GM12891 (cell line): ENCODE measurements at places on chromosomes 12 and 14.

GRCh38 chr12:62692884-62693283 lies 226.3 kb downstream of the MON2 start:
- no peak for DNase-seq

DNA sequence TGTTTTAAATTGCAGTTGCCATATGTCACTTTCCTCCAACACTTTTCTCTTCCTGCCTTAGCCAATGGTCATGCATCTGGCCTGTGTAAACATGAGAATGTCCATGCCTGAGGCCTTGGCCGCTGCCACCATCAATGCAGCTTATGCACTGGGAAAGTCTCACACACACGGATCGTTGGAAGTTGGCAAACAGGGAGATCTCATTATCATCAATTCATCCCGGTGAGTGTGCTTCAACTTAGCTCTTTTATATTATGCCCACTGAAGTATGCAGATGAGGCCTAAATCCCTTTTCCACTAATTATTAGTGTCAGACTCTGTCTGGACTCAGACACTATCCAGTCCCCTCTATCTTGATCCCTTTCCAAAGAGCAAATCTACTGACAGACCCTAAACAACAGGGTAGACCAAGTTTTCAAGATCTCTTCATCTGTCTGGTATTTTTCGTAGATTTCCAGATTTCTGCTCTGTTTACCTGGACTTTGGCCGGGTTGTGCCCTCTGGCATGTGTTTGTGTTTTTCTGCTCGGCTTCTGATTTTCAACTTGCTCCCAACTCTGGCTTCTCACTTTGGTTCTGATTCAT lies 23.2 kb downstream of the AMDHD1 start:
- no peak for DNase-seq

DNA sequence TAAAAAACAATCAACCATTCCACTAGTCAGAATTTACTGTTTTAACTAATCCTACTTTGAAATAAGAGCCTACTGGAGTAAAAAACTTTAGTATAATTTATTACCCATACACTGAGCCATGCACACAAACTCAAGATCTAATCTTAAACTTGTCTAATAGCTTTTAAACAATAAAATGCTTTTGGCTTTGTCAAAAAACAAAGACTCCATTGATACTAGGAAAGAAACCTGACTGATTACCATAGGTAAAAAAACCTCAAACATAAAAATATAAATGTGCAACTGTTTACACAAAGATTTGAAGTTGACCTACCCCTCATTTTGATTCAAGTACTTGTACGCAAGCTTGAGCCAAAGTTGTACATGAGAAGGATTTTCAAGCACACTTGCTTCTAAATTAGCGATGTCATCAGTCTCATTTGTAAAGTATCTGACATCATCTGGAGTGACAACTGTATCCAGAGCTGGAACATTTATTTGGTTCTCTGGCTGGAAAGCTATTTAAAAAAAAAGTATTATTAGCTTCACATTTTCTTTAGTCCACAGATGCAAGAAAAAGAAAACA lies 36.1 kb downstream of the ZFC3H1 start:
- no peak for DNase-seq

DNA sequence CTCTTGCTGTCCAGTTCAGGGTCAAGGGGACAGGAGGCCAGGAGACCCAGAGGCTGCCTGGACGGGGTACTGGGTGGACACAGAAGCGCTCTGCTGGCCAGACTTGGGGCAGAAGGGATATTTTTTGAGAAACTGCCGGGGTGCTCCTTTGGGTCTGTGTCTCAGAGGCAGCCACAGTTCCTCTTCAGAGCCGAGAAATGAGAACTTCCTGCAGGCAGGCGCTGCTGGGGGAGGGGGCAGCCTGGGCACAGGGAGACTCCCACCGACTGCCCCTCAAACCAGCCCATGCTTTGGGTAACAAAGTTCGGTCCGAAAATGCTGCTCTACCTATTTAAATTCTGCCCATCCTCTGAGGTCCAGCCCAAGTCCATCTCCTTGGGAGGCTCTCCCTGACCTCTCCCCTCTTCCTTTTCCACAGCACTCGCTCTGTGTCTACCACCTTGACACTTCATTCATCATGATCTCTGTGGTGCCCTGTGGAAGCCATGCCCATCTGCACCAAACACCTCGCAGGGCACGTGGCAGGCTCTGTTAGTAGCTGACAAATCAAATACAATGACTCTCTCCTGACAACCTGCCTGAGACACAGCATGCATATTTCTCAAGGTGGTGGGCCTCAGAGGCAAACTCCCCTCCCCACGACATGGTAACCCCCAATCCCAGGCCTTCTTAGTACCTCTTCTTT lies 16.4 kb downstream of the HDAC7 start:
- DNase-seq = no peak

GRCh38 chr14:23104591-23105347 lies at the start of gene CIROP:
Gene CIROP (minus strand): TSS chr14:23104989. CDS start chr14:23104920, 69 bp downstream.
- DNase-seq = no peak

GRCh38 chr12:47491516-47492305 lies 214.1 kb downstream of the RPAP3 start:
- DNase-seq = no peak

DNA sequence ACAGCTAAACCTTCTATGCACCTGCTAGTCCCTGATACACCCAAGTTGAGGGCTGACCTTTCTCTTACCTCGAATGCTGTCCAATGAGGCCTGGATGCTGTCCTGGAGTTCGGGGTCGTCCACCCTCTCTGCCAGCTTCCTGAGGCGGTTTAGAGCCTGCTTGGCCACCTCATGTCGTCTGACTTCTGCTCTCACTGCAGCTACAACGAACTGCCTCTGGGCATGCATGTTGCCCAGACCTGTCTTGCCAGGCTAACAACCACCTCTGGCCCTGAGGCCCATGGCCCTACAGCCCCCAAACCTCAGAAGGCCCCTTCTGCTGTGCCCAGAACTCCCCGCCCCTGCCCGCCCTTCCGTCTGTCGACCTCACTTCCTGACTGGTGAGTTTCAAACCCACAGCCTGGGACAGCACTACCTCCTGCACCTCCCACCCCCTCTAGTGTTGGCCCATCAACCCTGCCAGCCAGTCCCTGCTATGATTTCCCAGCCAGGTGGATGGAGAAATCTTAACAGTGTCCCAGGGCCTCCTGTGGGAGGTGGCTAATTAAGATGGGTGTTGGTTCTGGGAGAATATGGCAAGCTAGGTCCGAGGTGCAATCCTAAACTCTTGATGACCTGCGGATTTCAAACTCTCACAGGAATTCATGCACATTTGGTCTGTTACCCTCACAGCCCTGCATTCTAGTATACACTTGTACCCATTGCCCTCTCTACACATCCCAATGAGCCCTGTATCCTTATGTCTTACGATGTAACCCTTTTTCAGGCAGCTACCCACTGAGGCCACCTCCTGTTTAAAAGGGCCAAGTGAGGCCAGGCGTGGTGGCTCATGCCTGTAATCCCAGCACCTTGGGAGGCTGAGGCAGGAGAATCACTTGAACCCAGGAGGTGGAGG lies 2.7 kb upstream of the TSPAN31 start:
- peak; percentile 69 for DNase-seq

- DNase-seq = no peak
These were observed 9.7 kb downstream of the TNS2 start for GRCh38 chr12:53059434-53060063.

DNA sequence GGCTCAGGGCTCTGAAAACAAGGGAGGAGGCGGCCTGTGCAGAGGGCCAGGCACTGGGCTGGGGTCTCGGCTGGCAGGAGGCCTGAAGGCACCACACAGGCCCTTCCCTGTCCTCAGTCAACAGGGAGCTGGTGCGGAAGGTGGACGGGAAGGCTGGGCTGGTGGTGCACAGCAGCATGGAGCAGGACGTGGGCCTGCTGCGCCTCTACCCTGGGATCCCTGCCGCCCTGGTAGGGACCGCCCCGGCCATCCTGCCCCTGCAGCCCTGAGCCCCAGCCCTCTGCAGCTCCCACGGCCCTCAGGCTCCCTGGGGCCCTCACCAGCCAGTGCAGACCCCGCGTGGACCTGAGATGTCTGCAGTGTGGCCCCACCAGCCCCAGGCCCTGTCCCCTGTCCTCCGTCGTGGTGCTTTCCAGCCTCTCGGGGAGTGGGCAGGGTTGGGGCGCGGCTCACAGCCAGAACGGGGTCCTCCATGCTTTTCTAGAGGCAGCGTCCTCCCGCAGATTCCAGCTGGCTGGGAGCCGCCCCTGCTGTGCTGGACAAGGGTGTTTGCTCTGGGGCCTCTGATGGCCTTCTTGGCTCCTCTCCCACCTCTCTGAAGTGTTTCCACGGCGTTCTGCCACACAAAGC lies 18.1 kb downstream of the ASPG start:
- no peak for DNase-seq

DNA sequence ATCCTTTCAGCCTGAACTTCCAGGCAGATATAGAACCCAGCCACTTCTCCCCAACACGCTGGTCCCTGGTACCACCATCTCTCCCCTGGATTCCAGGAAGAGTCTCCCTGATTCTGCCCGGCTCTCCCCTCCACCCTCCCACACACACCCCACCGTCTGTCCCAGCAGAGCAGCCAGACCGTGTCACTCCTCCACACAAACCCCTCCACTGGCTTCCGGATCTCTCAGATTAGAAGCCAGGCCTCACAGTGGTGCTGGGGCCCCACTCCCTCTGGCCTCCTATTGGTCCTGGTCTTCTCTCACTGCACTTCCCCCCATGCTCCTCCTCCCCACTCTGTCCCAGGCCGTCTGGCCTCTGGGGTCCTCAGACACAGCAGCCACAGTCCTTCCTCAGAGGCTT lies 52.4 kb upstream of the CDKN3 start:
- no peak for DNase-seq

GRCh38 chr14:72516936-72517700 lies 376.8 kb downstream of the DPF3 start:
- DNase-seq = no peak

DNA sequence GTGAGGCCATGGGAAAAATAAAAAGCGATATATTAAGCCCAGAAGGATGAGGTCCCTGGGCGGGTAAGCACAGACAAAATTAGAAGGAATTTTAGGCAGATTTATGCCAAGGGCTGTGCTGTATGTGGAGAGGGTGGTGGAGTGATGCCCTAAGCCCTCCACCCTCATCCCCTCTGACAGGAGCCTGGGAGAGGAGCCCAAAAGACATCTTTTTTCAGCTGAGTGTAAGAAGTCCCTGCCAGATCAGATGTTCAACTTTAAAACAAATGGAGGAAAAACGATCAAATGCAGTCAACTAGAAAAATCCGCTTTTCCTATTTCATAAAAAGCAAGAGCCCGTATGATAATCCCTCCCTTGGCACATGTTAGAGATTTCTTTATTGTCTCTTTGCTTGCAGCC lies 47.7 kb upstream of the NRXN3 start:
- DNase-seq = no peak

DNA sequence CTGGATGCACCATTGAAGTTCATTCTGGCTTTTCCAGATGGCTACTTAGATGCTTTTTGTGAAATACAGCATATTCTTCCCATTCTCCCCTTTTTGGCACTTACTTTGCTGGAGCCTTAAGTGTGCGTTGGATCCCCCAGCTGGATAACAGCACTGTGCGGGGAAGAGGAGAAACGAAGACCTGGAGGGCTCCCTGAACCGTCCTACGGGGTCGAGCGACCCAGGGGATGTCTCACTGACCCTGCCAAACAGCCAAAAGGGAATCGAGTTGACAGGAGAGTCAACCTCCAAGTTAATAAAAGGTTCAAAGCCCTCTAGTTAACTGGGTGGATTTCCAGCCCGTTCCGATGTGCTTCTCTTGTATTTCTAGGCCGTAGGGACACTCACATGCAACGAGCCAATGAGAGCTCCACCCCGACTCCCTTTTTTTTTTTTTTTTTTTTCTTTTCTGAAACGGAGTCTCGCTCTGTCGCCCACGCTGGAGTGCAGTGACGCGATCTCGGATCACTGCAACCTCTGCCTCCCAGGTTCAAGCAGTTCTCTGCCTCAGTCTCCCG lies 1.0 kb upstream of the CAMKK2 start:
- no peak for DNase-seq

- DNase-seq = no peak
These were observed 60.9 kb upstream of the FBRSL1 start for GRCh38 chr12:132428936-132429601.

- DNase-seq = no peak
These were observed 6.9 kb upstream of the NTS start for GRCh38 chr12:85866986-85867776.

DNA sequence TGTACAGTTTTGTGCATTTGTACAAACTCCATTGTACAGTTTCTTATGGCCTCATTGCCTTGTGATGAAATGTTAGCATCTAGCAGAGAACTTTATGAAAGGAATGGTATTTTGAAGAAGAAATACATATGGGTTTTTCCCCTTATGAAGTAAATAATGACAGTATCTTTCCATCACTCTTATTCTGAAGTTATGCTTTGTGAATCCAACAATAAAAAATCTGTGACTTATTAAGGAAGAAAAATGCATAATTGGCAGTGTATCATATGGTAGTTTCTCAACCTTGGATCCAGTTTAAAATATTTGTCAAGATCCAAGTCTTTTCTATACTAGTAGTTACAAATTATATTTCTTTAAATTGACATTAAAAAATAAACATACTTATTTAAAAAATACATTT lies 859.1 kb upstream of the FLRT2 start:
- no peak for DNase-seq

DNA sequence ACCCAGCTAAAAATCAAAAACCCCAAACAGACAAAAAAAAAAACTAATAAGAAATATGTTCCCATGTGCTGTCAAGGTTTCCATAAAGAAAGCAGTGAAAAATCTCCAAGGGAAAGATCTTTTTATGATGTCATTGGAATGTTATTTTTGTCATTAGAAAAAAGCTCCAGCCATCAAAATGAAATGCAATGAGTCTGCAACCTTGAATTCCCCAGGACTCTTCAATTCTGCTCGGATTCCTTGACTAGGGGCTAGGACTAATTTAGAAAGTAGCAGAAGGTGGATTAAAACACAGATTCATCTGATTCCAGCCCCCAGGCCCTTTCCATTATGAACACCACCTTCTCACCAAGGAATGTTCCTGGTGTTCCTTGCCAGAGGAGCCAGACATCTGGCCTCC lies 6.0 kb upstream of the PCNX1 start:
- no peak for DNase-seq

GRCh38 chr14:74979442-74980397 lies 23.0 kb upstream of the EIF2B2 start:
- no peak for DNase-seq

GRCh38 chr12:124254126-124254525 lies 40.8 kb upstream of the RFLNA start:
- no peak for DNase-seq
